ENCODE measurements at places on chromosomes 16 and 17.

DNA sequence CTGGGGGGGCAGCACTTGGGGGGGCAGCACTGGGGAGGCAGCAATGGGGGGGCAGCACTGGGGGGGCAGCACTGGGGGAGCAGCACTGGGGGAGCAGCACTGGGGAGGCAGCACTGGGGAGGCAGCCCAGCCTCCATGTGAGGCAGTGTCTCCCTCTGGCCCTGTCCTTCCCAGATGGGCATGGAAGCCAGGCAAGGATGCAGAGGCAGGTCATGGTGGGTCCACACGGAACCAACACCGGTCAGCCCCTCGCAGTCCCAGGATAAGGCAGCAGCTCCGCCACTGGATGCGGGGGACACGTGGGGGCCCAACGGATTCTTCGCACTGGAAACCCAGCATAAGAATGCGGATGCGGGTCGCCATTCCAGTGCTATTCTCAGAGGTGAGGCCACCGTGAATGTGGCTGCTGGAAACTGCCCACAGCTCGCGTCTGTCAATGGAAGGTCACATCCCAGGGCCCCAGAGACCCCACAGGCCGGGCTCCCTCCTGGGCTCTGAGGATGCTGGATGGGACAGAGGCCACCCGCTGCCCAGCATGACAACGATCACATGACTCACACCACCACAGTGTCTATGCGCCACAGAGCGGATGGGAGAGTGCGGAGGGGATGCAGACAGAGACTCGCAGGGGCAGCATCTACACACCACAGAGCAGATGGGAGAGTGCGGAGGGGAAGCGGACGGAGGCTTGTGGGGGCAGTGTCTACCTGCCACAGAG lies 59.0 kb downstream of the LMF1 start:
- no peak for DNase-seq

DNA sequence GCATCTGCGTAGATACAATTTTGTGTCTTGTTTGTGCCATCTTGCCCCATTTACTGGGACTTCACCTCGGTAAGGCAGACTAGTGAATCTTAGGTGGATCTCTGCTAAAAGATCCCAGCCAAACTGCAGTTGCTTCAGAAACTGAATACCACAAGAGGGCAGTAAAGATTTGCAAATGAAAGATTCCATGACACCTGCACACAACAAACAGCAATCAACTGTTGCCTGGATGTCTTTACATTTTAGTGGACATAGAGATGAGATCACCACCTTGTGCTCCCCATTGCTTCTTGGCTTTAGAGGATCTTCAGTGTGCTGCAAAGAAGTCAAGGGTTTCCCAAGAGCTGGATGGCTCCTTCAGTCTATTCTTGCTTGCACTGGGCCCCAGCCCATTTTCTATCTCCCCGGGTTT lies 119.2 kb upstream of the CACNG5 start:
- no peak for DNase-seq

GRCh38 chr17:64787255-64787920 lies 125.3 kb upstream of the SMURF2 start:
- no peak for DNase-seq

- no peak for DNase-seq
Measured at GRCh38 chr17:68048996-68049395, 13.5 kb downstream of the KPNA2 start.

GRCh38 chr16:30904114-30904780 lies 7.8 kb downstream of the CTF1 start:
- DNase-seq: no peak

GRCh38 chr16:1941162-1942046 lies 1.6 kb downstream of the MSRB1 start:
- no peak for DNase-seq

DNA sequence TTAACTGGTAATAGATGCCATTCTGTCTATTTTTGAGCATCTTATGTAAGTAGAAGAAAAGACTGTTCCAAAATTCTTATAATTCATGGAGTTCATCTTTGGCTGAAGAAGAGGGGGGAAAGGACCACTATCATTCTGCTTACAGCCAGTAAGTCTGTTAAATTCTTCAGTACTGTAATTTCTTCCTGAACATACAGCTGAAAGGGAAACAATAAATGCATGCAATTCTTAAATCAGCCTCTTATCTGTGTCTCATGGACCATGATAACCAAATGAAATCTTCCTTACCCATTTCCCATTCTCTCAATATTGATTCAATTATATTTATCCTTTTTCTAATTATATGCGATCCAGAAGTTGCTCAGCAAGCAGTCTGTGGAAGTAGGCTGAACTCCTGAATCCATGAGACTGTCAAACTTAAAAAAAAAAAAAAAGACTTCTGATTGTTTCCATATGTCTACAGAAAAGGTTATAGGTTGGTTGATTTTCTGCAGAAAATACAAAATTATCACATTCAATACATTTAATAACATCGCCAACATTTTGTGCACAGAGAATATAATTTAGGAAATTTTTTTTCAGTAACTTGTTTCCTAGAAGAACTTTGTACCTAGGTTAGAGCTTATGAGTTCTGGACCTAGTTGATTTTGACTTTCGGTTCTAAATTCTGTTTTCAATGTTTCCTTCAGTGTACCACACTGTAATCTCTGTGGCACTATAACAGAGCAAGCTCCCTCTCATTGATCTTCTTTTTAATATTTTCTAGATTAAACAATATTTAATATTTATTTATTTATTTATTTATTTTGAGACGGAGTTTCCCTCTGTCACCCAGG lies 1.2 kb upstream of the ABCA9 start:
- no peak for DNase-seq

DNA sequence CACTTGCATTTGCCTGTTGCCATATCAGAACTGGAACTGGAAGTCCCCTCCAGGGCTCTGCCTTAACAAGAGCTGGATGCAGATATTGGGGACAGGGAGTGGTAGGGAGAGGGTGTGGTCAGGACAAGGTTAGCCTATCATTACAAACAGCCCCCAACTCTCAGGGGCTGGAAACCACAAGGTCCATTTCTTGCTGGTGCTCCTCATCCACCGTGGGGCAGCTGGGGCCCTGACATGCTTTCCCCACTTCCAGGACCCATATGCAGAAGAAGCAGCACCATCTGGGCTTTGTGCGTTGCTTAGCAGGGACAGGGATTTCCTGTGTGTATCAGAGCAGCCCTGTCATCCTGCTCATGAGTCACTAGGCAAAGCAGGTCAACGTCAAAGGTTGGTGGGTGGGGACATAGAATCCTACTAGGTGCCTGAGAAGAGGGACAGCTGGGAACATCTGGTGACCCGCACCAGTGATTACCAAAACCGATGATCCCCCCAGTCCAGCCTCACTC lies 26.9 kb downstream of the RGS9 start:
- no peak for DNase-seq

DNA sequence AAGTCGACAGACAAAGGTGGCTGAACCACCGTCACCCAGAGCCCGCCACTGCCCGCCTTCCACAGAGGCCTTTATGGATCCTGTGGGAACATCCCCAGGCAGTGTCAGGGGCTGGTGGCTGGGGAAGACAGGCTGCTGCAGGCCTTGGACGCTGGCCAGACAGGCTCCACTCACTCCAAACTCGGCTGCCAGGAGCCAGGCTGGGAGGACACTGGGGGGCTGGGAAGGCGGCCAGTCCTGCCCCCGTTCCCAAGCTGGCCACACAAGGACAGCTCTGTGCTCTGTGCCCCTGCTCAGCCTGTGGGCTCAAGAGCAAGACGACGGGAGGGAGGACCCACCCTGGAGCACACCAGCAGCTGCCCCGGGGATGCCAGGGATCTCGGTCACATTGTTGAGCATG lies 7.6 kb upstream of the LCAT start:
- no peak for DNase-seq

GRCh38 chr16:62805221-62805857 lies 769.1 kb upstream of the CDH8 start:
- no peak for DNase-seq

DNA sequence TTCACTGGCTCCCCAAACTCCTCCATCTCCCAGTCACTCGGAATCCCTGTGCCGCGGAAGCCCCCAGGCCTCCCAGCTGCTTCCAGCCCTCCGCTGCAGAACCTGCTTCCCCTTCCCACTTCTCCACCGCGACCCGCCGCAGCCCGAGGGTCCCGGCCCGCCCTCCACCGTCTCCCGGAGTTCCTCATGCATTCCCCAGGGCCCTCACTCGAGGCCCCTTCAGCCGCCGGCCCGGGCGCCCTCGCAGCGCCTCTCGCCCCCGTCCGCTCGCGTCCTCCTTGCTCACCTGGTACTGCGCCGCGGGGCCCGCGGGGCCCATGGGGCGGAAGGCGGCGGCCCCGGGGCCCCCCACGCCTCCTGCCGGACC lies 329 bp downstream of the SMARCD2 start:
- no peak for DNase-seq

- no peak for DNase-seq
Measured at GRCh38 chr16:86448306-86448890, 61.9 kb upstream of the FOXF1 start.

- no peak for DNase-seq
Measured at GRCh38 chr16:54344646-54345630, 58.4 kb upstream of the IRX3 start.

- no peak for DNase-seq
Measured at GRCh38 chr16:17396762-17397498, 73.8 kb downstream of the XYLT1 start.

GRCh38 chr16:57012353-57012752 lies 23.0 kb downstream of the NLRC5 start:
- DNase-seq: no peak

DNA sequence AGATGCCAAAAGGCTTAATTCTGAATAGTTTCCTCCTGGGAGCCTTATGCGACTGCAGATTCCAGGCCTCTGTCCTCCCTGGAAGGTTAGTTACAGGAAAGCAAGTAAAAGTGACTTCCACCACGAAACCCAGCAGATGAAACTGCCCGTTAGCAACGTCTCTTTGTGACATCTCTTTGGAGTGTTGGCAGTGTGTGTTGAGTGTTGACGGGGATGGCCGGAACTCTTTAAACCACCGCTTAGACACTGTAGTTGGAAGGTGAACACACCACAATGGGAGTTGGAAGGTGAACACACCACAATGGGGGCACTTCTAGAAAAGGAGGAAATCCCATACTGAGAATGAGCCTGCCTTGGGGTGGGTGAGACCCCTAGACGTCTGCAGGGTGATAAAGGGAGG lies 858 bp downstream of the SKAP1 start:
- no peak for DNase-seq

GRCh38 chr16:24164416-24164815 lies 91.7 kb upstream of the CACNG3 start:
- no peak for DNase-seq

- no peak for DNase-seq
Measured at GRCh38 chr17:2776589-2777241, 19.5 kb upstream of the RAP1GAP2 start.

GRCh38 chr17:27563532-27563931 lies 67.5 kb upstream of the LGALS9 start:
- DNase-seq: no peak

Measured in HS-27A (cell line).